Endothelial cell of umbilical vein (primary cell): ENCODE measurements at places on chromosomes 11 and 22. TPM values are rescaled to one million over a fixed set of nuclear protein-coding genes. Genes with fewer than 3 reads are reported as not detected.

- DNase-seq = peak; percentile 67
Measured at GRCh38 chr22:41598081-41598480, 8.4 kb upstream of the PMM1 start.

GRCh38 chr22:49099496-49100124 is 728.1 kb downstream of the BRD1 start:
- no peak for DNase-seq

The SLC17A6 gene
- total RNA-seq = not detected in 2 replicates

- peak; percentile 2 for DNase-seq
Measured at GRCh38 chr11:111513240-111513605, 1.0 kb upstream of the BTG4 start.

The PNPLA5 gene
- not detected in 2 replicates for total RNA-seq

The GDPD4 gene
- total RNA-seq = not detected in 2 replicates

DNA sequence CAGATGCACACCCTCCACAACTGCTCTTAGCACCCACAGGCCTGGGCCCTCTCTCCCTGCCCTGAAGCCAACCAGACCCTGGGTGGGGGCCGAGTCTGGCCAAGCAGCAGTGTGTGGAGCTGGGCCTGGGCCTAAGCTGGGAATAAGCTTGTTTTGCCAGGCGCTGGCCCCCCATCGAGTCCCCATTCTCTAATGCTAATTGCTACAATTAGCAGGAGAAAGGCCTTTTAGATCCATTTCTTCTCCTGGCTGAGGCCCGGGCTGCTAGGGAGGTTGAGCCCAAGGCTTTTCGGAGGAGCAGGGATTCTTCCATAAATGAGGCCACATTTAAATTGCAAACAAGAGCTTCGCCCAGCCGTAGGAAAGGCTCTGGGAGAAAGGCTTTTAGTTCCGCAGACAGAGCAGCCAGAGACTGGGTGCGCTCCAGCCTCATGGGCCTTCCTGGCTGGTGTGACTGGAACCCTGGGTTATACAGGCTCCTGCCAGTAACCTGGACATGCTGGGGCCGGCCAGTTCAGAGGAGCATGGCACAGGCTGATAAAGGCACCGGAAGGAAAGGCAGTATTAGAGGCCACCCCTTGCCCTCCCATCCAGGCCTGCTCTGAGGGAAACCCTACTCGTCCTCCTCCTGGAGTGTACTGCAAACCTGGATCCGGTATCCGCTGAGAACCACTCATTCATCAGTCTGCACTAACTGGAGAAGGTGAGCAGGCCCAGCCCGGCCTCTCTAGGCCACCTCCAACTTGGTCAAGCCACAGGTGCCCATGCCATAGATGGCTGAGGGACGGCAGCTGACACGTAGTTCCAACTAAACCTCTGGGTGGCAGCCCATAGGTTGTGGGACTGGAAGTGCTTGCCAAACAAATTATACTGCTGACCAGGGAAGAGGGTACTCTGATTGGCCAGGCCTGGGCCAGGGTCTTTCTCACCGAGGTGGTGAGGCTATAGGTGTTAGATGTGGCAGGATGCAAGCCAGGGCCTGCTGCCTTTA is 6.2 kb downstream of the KCNQ1OT1 start:
- no peak for DNase-seq

DNA sequence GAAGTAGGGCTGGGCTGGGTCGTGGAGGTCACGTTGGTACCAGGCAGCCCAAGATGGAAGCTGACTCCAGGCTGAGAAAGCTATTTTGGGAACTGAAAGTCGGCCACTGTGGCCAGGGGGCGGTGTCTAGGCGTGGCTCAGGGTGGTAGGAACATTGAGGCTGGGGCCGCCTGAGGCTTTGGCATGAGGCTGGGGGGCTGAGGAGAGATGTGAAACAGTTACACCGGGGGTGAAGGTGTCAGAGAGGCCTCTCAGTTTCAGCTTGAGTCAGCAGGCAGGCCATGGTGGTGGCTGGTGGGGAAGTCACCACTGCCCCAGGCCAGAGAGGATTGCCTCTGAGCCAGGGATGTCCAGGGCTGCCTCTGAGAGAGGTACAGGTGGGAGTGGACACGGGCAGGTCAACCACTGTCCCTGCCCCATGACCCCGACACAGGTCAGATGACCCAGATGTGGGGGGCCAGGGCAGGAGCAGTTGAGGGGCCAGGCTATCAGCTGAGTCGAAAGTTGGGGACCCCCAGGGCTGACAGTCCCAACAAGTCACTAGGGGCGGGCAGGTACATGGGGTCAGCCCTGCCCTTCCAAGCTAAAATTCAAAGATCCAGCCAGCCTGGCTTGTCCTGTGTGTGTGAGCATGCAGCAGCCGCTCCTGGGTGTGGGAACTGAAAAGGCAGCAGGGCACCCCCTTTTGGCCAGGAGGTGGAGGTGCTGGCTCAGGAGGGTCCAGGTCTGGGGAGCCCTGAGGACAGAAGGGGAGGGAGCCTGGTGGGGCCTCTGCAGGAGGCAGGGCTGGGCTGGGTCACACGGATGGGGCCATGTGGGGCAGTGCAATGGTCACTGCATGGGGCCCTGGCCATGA is 7.2 kb downstream of the KCNK7 start:
- DNase-seq = peak; percentile 54

DNA sequence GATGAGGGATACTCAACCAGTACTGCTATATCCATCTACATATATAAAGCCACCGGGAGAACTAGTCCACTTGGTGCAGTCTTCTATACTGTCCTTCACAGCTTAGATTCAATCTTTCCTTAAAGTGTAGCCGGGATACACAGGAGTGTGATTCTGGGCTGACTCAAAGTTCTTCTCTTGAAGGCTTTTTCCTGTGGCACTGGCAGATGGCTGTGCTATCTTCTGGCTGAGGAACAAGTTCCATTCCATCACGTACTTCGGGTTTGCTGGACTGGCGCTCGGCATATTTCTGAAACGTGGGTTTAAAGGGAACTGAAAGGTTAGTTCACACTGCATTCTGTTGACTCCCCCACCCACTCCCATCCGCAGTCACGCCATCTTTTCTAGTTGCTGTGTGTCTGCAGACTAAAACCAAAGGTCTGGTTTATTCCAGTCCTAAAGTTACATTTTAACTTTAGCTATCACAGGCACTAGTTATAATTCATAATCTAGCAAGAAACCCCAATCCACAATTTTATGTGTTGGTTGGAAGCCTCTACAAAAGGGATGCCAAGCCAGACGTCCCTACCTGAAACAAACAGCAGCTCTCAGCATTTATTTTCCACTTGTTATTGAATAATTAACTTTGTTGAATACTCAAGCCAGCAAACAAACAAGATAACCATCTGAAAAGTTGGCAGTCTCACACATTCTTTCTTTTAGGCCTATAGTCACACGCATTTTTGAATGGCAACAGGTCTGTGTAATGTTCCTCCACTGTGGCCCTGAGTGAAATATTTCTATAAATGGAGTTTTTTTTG is 7.5 kb upstream of the C11orf65 start:
- no peak for DNase-seq

The C11orf52 gene
- 0.31 and 0.99 TPM in 2 replicates for total RNA-seq

The SIK2 gene
- 11.7 and 14.6 TPM in 2 replicates for total RNA-seq

DNA sequence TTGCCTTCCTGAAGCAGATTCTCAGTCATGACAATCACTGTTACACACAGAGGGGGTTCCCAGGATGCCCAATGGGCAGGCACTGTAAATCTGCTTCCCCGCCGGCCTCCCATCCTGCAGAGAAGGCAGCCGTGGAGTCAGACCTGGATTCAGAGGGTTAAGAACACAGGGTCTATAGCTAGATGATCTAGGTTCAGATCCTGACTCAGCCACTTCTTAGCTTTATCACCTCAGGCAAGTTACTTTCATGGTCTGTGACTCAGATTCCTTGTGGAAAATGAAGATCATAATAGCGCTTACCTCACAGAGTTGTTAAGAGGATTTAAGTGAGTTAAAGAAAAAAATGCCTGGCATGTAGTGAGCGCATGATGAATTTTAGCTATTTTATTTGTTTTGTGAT is 95.9 kb downstream of the TIMP3 start:
- DNase-seq = no peak

The FJX1 gene
- 23.7 and 26.6 TPM in 2 replicates for total RNA-seq

- DNase-seq = peak; percentile 71
Measured at GRCh38 chr11:61682093-61682732, 2.0 kb downstream of the DAGLA start.

The OR52I2 gene
- not detected in 2 replicates for total RNA-seq

- DNase-seq = peak; percentile 89
Measured at GRCh38 chr11:102345904-102346303, 1.1 kb upstream of the BIRC2 start.
